ENCODE measurements at places on chromosomes 3 and 15. TPM values are rescaled to one million over a fixed set of nuclear protein-coding genes. Genes with fewer than 3 reads are reported as not detected.

The MEGF11 gene
- total RNA-seq = not detected

The OXTR gene
- not detected for total RNA-seq

DNA sequence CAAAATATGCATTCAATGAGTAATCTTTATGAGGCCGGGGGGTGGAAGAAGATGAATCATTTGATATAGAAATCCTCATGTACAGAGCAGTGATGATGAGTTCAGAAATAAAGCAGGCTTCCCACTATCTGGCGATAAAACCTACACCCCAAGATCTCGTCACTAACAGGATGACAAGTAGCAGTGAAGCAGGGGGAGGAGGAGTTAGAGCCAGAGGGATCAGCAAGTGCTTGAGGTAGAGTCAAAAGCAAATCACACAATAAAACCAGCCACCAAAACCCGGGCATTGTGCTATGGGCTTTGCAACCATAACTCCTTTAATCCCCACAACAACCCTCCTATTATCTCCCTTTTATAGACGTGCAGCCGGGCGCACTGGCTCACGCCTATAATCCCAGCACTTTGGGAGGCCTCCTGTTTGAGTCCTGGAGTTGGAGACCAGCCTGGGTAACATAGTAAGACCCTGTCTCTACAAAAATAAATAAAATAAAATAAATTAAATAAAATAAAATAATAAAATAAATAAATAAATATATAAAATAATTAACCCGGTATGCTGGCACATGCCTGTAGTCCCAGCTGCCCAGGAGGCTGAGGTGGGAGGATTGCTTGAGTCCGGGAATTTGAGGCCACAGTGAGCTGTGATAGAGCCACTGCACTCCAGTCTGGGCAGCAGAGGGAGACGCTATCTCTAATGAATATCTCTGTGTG, 53.0 kb downstream of the STARD5 start:
- no peak for DNase-seq

- no peak for DNase-seq
Measured at GRCh38 chr15:34501131-34501530, 63.5 kb upstream of the GOLGA8A start.

GRCh38 chr3:5717254-5717653, 529.7 kb downstream of the EDEM1 start:
- DNase-seq = no peak

The FLNB gene
- 533 TPM for total RNA-seq

GRCh38 chr15:49082960-49083359, 36.7 kb upstream of the SECISBP2L start:
- DNase-seq = no peak

The CORO2B gene
- 2.2 TPM for total RNA-seq

GRCh38 chr3:12782172-12782815, 14.2 kb upstream of the CAND2 start:
- no peak for DNase-seq

The GNAT1 gene
- total RNA-seq = not detected

DNA sequence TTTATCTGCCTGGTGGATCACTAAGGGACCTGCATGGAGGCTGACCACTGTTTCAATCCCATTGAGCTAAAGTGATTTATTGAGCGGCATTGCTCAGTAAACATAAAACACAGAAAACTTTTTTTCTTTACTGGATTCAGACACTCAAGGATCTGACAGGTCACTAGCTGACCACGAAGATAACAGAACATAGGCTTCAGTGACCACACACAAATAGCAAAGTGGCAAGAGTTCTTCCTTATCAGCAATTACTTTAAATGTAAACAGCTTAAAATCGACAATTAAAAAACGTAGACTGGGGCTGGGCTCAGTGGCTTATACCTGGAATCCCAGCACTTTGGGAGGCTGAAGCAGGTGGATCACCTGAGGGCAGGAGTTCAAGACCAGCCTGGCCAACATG, 48.7 kb downstream of the STAG1 start:
- no peak for DNase-seq

DNA sequence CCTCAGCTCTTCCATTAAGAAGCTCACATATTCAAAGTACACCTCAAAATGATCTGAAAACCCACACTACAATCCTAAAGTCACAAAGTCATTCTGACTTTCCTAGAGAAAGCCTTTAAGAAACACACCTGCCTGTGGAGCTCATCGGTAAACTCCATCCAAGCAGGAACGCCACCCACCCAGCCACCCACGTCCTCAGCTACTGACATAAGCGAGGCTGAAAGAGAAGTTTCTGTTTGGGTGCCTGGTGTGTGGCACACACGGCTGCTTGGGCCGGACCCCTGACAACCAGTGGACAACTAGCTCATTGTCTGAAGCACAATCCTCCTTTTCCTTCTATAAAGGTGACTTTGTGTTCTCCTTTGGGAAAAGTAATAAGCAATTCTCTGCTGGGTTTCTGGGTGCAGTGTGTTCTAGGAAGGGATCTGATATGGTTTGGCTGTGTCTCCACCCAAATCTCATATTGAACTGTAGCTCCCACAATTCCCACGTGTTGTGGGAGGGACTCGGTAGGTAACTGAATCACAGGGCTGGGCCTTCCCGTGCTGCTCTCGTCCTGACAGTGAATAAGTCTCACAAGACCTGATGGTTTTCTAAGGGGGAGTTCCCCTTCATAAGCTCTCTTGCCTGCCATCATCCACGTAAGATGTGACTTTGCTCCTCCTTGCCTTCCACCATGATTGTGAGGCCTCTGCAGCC, 26.1 kb downstream of the FAM174B start:
- peak; percentile 32 for DNase-seq

DNA sequence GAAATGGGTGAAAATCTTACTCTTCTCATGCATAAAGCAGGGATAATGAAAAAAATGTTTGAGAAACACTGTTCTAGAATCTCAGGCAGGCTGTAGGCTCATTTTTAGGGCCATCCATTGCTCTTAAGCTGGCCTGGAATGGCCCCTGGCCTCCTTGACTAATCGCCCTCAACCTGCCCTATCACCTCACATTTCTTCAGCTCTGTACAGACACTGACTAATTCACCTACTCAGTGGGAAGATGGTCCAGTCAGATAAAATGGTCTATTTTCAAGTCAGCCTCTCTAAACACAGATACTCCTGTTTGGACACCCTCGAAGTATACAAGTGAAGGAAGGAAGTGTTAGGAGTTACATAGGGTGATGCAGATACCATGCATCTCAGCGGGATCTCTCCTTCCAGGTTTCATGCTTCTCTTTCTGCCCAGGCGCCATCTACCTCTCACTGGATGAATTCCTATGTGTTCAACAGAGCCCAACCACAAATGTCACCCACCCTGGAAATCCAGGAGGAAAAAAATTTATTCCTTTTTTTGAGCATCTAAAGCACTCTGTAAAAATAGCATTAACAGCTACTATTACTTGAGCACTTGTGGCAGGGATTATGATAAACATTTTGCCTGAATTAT, 12.1 kb downstream of the FMN1 start:
- no peak for DNase-seq

GRCh38 chr3:182364723-182365650, 428.3 kb upstream of the ATP11B start:
- no peak for DNase-seq

- peak; percentile 82 for DNase-seq
Measured at GRCh38 chr15:52295421-52296001, at the start of gene MYO5C. TSS of gene MYO5C (minus strand) at chr15:52295804. CDS start at chr15:52295636, 168 bp downstream.

DNA sequence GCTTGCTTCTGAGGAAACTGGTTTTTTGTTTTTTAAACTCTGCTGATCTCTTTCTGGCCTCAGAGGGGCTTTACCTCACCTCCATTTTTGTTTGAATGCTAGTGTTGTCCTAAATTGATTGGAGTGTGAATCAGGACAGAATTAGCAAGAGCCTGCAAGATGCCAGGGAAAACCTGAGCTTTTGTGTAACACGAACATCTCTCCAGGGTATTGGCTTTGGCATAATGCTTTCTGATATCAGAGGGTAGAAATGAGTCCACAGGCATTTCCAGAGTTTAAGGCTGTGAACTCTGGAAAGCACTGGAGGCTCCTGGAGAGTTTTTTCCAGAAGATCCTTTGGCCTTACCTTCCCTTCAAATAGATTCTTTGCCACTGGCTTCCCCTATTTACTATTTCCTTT, 87.1 kb downstream of the WDR76 start:
- DNase-seq = no peak

GRCh38 chr3:171028779-171029232, 2.3 kb upstream of the SLC2A2 start:
- DNase-seq = no peak

DNA sequence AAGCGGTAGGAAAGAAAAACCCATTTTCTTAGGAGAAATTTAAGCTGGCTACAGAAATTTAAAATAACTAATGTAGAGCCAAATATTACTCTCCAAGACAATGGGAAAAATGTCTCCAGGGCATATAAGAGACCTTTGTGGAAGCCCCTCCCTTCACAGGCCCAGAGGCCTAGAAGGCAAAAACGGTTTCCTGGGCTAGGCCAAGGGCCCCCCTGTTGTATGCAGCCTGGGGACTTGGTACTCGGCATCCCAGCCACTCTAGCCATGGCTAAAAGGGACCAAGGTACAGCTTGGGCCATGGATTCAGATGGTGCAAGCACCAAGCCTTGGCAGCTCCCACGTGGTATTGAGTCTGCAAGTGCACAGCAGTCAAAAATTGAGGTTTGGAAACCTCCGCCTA, 90.1 kb downstream of the CGGBP1 start:
- DNase-seq = no peak

DNA sequence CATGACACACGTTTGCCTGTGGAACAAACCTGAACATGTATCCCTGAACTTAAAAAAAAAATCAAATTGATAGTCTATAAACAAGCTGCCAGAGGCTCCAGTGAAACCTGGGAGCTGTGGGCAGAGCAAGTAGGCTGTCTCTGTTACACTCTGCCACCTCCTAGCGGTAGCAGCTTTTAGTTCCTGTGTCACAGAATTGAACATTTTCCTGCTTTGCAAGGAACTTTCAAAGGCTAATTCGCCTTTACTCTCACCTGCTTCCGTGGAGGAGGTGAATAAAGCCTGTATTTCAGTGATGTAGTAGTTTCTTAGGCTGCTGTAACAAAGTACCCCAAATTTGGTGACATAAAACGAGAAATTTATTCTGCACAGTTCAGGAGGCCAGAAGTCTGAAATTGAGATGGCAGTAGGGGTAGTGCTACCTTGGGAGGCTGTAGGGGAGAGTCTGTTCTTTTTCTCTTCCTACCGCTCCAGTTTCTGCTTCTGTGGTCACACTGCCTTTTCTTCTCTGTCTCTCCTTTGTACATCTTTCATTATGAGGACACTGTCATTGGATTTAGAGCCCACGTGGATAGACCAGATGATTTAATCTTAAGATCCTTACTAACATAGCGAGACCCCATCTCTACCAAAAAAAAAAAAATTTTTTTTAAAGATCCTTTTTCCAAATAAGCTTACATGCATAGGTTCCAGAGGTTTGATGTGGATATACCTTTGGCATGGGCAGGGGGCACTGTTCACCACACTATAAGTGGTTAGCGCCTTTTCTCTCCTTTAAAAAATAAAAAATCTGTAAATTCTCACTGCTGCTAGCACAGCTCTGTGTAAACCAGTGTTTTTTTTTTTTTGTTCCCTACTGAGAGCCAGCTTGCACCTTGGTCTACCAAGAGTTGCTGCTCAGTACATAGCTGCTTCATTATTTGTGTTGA, 25.3 kb downstream of the FBXO22 start:
- no peak for DNase-seq

The MTFMT gene
- 37.4 TPM for total RNA-seq

DNA sequence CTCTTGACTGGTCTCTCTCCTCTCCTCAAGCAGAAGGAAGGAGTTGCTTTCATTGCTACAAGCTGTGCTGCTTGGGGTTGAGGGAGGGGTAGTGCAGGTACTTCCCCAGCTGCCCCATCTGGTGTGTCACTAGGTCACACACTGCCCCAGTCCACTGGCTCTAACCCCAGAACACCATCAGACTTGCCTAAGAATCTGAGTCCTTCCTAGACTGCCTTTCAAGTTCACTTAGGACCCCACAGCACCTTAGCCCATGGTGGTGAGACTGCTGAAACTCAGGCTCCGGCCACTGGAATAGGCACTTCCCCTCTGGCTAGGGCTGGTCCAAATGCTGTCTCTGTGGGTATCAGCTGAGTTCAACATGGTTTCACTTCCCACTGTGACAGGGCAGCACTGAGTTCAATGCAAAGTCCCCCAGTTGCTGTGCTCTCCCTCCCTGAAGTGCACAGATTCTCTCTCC, 279.7 kb upstream of the GOLGA6L4 start:
- DNase-seq = peak; percentile 42

DNA sequence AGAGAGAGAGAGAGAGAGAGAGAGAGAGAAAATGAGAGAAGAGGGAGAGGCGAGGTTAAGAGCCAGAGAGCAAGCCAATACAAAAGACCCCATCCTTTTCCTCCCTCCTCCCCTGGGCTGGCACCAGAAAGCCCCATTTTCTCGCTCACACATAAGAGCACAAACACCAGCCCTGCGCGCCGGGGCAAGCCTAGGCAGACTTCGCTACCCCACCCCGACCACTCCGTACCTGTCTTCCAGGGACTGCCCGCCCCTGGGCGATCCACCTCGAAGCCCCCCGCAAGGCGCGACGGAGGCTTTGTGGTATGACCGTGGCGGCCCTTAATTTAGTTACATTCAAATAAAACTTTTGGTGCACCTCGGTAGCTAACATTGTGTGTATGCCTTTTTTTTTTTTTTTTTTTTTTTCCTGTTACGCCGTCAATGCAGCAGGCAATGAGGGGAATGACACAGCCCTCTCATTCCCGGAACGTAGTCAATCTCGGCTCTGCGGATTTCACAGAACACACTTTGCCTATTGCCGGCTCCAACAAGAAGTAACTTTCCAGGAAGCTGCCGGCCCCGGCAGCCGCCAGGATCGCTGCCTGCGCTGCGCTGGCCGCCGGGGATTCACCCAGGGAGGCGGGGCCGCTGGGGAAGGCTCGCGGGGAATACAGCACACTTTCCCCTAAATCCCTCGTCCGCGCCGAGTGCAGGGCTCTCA, 7.7 kb downstream of the BCL6 start:
- DNase-seq = peak; percentile 82

- DNase-seq = no peak
Measured at GRCh38 chr15:69225355-69226022, 65.1 kb downstream of the GLCE start.

DNA sequence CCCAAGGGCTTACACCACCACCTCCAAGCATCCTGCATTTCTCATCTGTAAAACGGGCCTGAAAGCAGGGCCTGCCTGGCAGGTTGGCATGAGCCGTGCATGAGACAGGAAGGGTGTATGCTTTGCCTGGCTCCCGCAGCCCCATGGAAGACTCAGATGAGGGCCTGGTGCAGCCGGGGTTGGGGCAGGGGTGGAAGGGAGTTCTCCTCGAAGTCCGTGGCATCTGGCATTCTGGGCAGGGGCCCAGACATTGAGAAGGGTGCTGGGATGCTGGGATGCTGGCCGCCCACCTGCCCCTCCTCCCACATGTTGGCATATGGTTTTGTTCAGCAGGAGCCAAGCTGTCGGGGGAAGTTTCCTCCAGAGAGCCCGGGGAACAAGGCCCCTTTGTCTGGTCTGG, 13.0 kb upstream of the FBLN2 start:
- DNase-seq = no peak

All from Peyer's patch (tissue), 4 donors.